Neural progenitor cell (in vitro differentiated cells): ENCODE measurements at places on chromosomes 2 and 18.

GRCh38 chr2:140440815-140441214, 1660.6 kb upstream of the NXPH2 start:
- H3K27ac ChIP-seq, result no peak overlapping the region
- no peaks in the 10 kb centered on the region for H3K36me3 ChIP-seq
- no peak overlapping the region for H3K4me3 ChIP-seq
- H3K4me1 ChIP-seq, result no peaks in the 10 kb centered on the region
- H3K27me3 ChIP-seq, result no peaks in the 10 kb centered on the region

- H3K36me3 ChIP-seq, result no peaks in the 10 kb centered on the region
- no peak overlapping the region for H3K4me3 ChIP-seq
- DNase-seq, result no peak
- H3K4me1 ChIP-seq, result peaks cover 7% of the 10 kb centered on the region
Measured at GRCh38 chr2:105841551-105841950, 96.8 kb downstream of the NCK2 start.

DNA sequence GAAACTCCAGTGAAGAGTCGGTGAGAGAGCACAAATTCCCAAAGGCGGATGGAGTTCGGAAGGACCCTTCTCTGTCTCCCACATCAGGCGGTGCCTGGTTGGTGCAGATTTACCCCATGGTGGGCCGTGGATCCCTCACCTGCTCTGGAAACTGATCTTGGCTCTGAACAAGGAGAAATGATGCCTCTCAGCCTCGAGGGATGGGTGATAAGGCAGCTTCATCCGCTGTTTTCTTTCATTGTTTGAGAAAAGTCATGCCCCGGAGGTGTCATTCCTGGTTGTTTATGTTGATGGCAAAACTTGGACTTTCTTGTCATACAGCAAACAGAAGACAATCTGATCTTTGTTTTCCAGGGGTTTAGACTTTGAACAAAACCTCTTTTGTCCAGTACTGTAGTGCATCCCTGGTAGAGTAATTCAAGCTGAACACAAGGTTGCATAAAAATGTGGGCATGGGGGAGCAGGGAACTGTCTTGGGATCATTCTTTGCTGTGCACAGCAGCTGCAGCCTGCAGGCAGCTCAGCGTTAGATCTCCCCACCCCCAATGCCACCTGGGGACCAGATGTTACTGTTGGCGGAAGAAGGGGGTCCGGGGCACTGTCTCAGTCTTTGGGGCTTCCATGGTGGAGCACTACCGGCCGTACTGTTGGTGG, 81.3 kb downstream of the NFATC1 start:
- H3K36me3 ChIP-seq, result no peaks in the 10 kb centered on the region
- DNase-seq, result no peak
- H3K27ac ChIP-seq, result no peak overlapping the region
- no peak overlapping the region for H3K4me3 ChIP-seq
- H3K27me3 ChIP-seq, result no peaks in the 10 kb centered on the region

GRCh38 chr2:157431176-157431575, 12.7 kb downstream of the CYTIP start:
- H3K36me3 ChIP-seq, result no peaks in the 10 kb centered on the region
- H3K4me3 ChIP-seq, result no peak overlapping the region
- no peak overlapping the region for H3K27ac ChIP-seq
- H3K4me1 ChIP-seq, result no peaks in the 10 kb centered on the region
- DNase-seq, result no peak

- H3K36me3 ChIP-seq, result no peaks in the 10 kb centered on the region
- no peak overlapping the region for H3K4me3 ChIP-seq
- peaks cover 10% of the 10 kb centered on the region for H3K4me1 ChIP-seq
- H3K27ac ChIP-seq, result no peak overlapping the region
- DNase-seq, result no peak
Measured at GRCh38 chr18:36527740-36528455, 230.4 kb downstream of the FHOD3 start.

- H3K4me1 ChIP-seq, result peaks cover 6% of the 10 kb centered on the region
- no peak overlapping the region for H3K27ac ChIP-seq
- DNase-seq, result peak; percentile 34
Measured at GRCh38 chr2:169743549-169743948, 9.9 kb downstream of the KLHL23 start.

DNA sequence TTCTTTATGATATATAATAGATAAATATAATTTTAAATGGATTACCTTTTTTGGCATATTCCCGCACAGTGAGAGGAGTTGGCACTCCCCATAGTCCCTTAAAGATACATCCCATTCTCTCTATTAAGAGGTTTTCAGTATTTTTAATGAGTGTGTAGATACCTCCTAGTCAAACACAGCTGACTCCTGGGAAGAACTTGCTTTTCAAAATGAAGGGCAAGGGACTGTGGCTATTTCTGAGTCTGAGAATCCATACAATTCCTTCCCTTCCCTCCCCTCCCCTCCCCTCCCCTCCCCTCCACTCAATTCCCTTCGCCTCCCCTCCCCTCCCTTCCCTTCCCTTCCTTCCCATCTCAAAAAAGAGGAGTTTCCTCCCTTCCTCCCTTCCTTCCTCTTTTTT, 93.5 kb downstream of the PRPF40A start:
- no peak overlapping the region for H3K27ac ChIP-seq
- no peak overlapping the region for H3K4me3 ChIP-seq
- peaks cover 1% of the 10 kb centered on the region for H3K36me3 ChIP-seq
- no peaks in the 10 kb centered on the region for H3K4me1 ChIP-seq
- no peaks in the 10 kb centered on the region for H3K27me3 ChIP-seq

DNA sequence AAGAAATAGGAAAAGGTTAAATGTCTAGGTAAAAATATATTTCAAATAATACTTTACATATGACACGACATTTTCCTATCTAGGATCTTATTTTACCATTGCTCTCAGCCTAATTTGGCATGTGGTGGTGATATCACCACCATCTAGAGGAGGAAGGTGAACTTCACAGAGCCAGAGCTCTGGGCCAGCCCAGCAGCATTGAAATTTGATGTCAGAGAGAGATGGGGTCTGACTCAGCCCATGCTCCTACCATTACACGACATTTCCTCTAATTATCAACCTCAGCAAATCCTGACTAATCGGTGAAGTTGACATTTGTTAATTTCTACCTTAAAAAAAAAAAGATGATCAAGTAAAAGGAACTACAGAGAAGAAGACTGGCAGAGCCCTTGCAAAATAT, 42.3 kb downstream of the LRRTM4 start:
- H3K4me3 ChIP-seq, result no peak overlapping the region
- H3K4me1 ChIP-seq, result no peaks in the 10 kb centered on the region
- H3K36me3 ChIP-seq, result no peaks in the 10 kb centered on the region
- no peaks in the 10 kb centered on the region for H3K27me3 ChIP-seq
- no peak for DNase-seq
